ENCODE measurements at places on chromosomes 2 and 18.

- no peak for DNase-seq
These were observed 62.6 kb downstream of the NBAS start for GRCh38 chr2:15498554-15498953.

DNA sequence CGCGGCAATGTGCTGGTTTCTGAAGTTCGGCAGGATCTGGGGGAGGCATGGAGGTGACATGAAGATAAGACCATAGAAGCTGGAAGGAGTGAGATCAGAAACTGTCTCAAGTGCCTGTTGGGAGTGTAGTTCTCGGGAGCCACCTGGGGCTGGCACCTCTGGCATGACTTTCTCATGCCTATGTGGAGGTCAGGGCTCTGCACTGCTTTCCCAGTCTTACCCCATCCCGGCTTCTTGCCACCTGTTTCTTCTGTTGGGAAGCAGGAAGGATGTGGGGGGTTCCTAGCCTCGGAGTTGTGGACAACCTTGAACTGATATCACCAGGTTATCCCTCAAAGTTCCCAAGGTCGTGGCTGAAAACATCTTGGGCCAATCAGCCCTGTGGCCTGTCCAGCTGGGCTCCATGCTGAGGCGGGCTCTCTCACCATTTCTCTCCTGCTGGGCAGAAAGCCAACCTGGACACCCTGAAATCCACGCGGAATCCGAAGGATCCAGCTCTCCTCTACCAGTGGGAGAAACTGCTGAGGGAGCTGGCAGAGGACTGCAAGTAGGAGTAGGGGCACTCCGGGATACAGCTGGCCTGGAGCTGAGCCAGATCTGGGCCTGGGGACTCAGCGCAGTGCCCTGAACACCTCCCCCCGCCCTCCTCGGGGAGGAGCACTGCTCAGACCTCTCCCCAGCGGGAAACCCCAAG lies 42.5 kb downstream of the FER1L5 start:
- DNase-seq = no peak

DNA sequence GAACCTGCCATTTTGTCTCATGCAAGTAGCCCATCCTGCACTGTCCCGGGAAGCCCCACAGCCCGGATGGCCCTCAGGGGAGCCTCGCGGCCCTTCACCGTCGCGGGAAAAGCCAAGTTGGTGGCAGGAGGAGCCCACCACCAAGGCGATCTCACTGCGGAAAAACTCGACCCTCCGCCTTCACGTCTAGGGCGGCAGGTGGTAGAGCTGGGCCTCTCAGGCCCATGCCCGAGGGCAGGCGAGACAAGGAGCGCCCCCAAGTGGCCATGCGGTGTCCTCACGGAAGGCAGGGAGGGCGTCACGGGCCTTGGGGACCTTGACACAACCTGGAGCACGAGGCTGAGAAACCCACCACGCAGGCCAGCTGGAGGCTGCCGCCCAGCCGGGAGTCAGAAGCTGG lies 34.8 kb upstream of the SKA1 start:
- DNase-seq = no peak

GRCh38 chr18:79250301-79250981 lies 145.3 kb upstream of the NFATC1 start:
- DNase-seq = no peak

- DNase-seq = no peak
These were observed 101.1 kb upstream of the NCK2 start for GRCh38 chr2:105643405-105644173.

DNA sequence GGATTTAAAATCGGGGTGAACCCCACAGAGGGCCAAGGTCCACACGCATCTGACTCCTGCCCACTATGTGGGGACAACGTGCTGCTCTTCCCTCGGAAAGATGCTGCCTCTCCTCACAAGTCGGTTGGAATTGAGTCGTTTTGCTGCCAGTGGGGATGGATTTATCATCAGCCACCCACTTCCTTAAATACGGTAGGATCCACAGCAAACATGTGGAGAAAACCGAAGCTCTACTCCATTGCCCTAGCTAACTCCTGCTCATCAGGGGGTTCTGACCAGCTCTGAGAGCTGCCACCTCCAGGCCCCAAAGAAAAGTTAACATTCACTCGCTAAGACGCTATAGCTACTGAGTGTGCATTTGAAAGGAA lies 80.9 kb downstream of the CHRNA1 start:
- peak; percentile 7 for DNase-seq

GRCh38 chr2:227642656-227643055 lies 23.9 kb upstream of the SCYGR5 start:
- no peak for DNase-seq

GRCh38 chr2:172708247-172708646 lies 27.4 kb upstream of the RAPGEF4 start:
- no peak for DNase-seq

- DNase-seq = no peak
These were observed 1.0 kb downstream of the RTN4 start for GRCh38 chr2:55049043-55049820.

- DNase-seq = no peak
These were observed 236.6 kb downstream of the GLI2 start for GRCh38 chr2:120972286-120972685.

DNA sequence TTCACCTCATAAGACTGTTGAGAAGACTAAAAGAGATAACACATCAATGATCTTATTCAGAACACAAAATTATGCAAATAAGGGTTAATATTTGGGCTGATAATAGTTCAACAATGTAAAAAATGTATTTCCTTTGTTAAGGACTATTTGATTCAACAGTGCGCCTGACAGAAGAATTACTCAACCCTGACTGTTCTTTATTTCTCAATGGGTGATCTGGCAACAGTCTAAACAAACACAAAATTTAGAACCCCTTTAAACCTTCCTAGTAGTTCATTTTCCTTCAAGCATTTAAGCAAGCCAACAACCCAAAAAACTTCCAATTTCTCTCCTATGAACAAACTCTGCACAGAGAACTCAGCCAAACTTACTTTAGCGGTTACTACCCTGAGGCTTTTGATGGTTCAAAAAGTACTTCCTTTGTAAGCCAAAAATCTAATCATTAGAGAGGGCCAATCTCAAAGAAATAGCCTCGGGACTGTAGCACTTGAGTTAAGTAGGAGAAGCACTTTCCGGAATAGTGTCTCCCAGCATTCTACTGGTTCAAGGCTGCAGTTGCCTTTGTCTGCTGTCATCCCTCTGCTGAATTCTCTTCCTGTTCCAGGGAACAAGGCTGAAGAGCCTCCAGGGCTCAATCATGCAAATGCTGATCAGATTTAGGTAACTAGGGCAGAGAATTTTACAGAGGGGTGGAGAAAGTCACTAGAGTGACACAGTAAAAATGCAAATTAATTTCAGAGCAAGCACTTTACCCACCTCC lies 40.9 kb upstream of the MAPK4 start:
- DNase-seq = no peak

DNA sequence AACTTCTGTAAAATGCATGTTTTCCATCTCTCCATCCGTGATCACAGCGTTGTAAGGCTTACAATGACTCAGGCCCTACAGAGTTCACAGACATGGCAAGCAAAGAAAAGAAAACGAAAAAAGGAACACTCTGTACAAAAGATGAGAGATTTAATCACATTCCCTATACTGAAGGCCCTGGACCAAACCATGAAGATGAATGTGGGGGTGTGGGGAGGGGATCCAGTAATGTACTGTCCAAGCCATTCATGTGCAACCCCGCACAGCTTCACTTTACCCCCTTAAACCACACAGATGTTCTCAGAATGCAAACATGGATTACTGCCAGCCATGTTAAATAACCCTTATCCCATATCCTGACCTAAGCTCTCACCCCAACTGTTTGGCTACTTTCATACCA lies 391.1 kb downstream of the NCKAP5 start:
- DNase-seq = no peak

- DNase-seq = no peak
These were observed 533.7 kb upstream of the CHAC2 start for GRCh38 chr2:53233759-53234547.

- DNase-seq = no peak
These were observed 453 bp downstream of the KLHL41 start for GRCh38 chr2:169509955-169510354.

DNA sequence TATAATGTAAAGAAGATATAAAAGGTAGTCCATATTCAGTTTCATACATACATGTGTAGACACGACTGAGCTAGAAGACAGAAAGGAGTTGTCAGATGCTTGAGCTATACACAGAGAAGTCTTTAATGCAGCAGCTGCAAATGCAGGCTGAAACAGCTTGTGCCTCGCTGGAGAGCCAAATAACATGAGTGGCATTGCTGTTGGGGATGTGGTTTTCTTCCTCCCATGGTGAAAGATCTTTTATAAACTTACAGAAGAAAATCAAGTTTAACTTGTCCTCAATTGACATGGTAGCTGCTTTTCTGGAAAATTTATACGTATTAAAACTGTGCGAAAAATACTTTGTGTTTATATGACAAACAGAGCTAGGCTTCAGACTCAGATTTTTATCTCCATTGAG lies 16.4 kb upstream of the IL1R1 start:
- no peak for DNase-seq

GRCh38 chr2:158443606-158444005 lies 12.9 kb downstream of the CCDC148 start:
- no peak for DNase-seq

GRCh38 chr2:143356336-143356735 lies 227.1 kb downstream of the ARHGAP15 start:
- DNase-seq = no peak

- DNase-seq = peak; percentile 45
These were observed 6.3 kb upstream of the TEX261 start for GRCh38 chr2:71000780-71001591.

- DNase-seq = no peak
These were observed 121.2 kb downstream of the CAPN13 start for GRCh38 chr2:30686000-30686399.

GRCh38 chr2:44333994-44334393 lies 27.3 kb downstream of the PREPL start:
- no peak for DNase-seq

Data from GM12864 (cell line).